H1 (cell line): ENCODE measurements at places on chromosomes 11 and 22. TPM values are rescaled to one million over a fixed set of nuclear protein-coding genes. Genes with fewer than 3 reads are reported as not detected.
A peak's percentile ranks its signal among the peaks of the same experiment; 100 is the strongest.

DNA sequence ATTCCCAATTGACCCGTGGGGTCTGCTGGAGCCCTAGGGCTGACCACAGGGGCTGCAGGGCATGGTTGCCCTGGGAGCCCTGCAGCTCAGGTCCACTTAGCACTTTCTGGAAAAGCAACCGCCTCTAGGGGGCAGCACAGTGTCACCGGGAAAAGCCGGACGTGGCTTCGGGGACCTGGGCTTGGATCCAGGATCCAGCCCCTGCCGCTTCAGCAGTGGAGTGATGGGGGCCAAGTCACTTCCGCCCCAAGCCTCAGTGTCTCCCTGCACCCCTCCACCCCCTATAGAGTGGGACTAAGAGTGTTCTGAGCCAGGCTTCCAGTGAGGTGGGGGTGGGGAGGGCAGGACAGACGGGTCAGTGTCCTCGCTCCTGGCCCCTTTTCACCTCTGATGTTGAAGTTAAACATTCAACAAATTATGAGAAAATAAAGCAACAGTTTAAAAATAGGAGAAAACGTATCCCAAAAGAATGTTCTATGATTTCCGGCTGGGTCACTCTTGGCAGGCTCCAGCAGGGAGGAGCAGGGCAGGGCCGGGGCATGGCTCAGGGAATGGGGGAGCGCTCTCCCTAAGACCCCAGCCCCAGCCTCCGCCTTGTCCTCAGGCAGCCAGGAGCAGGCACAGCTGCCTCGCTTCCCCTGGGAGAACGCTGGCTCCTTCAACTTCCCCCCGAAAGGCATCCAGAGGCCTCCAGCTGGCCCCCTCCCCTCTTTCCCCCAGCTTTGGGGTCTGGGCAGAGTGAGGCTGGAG is 96.5 kb upstream of the FGF3 start:
- DNase-seq = peak; percentile 98

DNA sequence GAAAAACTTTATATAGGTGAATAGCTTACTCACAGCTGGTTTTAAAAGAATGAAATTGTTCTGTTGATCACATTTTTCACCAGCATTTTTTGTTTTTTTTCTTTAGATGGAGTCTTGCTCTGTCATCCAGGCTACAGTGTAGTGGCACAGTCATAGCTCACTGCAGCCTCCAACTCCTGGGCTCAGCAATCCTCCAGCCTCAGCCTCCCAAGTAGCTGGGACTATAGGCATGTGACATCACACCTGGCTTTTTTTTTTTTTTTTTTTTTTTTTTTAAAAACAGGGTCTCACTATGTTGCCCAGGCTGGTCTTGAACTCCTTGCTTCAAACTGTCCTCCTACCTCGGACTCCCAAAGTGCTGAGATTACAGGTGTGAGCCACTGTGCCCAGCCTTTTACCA is 3.6 kb downstream of the PACS1 start:
- no peak for DNase-seq

DNA sequence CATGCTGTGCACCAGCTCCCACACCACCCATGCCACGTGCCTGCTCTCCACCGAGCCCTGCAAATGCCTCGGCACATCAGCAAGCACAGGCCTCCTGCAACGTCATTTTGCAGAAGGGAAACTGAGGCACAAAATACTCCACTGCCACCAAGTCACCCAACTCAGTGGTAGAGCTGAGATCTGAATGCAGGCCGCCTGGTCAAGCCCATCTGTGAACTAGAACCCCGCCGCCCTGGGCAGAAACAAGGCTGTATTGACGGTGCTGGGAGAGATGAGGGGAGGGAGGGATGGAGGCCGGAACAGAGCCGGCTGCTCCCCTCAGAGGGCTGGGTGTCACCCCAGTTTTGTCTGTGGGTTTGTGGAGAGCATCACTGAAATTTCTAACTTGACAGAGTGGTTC is 81.4 kb downstream of the CDKN1C start:
- peak; percentile 34 for DNase-seq

GRCh38 chr11:112051768-112052167 is 22.0 kb downstream of the PIH1D2 start:
- DNase-seq = no peak

DNA sequence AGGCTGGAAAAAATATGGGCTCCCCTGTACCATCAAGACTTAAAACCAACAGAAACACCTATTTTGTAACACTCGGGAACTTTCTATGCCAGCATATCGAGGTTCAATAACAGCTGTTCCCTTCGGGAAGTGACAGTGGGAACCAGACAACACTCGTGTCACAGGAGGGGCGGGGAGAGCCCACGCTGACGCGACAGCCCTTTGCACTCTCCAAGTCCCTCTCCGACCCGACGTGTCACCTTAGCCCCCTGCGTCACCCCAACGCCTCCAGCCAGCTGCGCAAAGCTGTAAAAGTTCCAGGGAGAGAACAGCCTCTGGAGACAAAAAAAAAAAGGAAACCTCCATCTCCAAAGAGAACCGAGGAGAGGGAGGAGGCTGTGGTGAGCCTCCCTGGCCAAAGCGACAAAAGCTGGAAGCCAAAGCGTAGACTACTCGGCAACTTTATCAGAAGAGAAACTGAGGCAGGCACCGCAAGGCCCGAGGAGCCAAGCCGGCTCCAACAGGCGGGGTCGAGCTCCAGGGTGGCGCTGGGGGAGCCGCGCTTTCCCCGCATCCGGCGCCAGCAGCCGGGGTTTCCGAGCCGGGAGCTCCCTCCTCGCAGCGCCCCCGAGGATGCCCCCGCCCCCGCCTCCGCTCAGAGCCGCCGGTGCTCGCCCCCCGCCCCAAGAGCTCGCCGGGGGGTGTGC is 751 bp downstream of the ARFGAP3 start:
- no peak for DNase-seq

The SCUBE2 gene
- total RNA-seq = 0.42 and 1.2 TPM in 2 replicates

The ZC3H12C gene
- 2.7 and 2.9 TPM in 2 replicates for total RNA-seq

The GGTLC2 gene
- total RNA-seq = not detected in 2 replicates

The SLN gene
- total RNA-seq = not detected in 2 replicates
